ENCODE measurements at places on chromosomes 2 and 18.

DNA sequence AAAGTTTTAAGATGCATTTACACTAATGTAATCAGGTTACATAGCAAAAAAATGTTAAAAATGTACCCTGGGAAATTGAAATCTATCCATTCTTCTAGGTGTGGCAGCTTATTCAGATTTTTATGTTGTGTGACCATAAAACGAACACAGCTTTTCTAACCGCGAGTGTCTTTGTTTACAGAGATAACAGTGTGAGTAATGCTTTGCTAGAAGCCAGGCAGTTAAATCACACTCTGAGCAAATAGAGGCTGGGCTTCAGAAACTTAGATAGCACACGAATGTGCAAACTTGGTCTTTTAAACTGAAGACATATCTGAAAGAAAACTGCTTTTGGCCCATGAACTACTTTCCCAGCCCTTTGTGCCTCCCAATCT, 116.1 kb downstream of the SPTBN1 start:
- no peak for DNase-seq

- DNase-seq = no peak
Measured at GRCh38 chr2:85175369-85176299, 42.4 kb downstream of the TCF7L1 start.

- DNase-seq = no peak
Measured at GRCh38 chr18:22489704-22490103, 72.0 kb upstream of the CTAGE1 start.

DNA sequence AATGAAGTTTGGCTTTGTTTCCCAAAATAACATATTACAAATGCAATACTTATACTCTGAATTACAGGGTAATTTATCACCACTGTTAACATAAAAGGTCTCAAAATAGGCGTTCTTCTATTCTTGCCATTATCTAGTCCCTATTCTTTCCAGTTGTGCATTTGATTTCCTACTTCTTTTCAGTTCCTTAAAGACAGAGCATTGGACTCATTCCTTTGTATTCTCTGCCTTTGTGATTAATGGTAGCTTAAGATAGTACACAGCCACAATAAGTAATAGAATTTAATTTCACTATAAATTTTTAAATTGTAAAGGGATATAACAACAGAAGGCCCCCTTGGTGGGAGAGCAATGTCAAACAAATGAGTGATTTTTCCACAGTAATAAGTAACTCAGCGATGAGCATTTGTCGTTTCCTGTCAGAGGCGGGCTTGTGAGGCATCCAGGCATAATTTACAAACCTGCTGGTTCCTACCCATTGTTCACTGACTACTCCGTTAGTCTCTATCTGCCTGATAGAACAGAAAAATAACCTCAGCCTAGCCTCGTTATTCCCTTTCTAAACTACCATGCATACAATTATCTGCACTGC, 456.6 kb upstream of the REG3G start:
- DNase-seq = no peak

DNA sequence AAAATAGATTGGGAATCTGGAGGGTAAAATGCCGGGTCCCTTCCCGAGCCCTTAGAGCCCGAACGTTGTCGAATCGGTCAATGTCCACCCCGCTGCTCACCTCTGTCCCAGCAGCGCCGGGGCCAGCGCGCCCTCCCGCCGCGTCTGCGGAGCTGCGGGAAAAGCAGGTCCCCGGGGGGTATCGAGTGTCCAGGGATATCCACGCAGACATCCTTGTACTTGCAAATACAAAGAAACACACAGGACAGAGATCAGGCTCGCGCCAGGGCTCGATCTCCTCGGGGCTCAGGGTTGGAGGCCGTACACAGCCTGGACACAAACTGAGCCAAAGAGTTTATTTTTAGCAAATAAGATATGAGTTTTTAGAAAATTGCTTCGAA, 2.3 kb upstream of the GATA6 start:
- DNase-seq = no peak

- DNase-seq = peak; percentile 93
Measured at GRCh38 chr2:237097911-237098702, 12.4 kb downstream of the COPS8 start.

DNA sequence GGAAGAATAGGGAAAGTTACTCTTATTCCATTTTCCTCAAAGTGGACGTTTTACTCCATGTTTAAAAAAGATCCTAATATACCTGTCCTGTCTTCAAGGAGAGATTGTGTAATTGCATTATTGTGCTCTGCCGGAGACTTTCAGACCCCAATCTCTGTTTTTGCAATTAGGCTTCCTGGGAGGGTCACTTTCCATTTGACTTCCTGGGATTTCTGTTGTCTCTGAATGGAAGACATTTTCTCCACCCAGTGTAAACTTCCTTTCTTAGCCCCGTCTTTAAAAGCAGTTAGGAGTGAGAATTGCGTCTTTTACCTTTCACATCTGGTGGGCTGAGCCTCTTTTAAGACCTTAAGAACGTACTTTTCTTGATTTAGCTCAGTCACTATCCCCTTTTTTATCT, 63.0 kb downstream of the ZNF532 start:
- no peak for DNase-seq

DNA sequence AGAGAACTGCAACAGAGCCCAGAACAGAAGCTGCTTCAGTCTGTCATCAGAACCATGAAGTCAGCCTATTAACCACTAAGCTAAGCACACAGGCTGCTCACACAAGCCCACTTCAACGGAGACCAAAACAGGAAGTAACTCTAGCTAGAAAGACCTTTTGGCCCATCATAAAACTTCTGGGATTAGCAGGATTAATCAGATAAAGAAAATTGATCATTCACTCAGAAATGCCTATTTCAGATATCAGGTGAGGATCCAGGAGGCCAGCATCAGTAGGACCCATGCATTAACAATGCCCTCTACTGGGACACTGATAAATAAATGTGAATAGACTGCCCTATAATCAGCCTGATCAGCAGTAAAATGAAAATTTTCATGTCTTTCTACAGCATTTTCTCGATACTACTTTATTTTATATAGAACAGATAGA, 101.4 kb downstream of the WDPCP start:
- no peak for DNase-seq

DNA sequence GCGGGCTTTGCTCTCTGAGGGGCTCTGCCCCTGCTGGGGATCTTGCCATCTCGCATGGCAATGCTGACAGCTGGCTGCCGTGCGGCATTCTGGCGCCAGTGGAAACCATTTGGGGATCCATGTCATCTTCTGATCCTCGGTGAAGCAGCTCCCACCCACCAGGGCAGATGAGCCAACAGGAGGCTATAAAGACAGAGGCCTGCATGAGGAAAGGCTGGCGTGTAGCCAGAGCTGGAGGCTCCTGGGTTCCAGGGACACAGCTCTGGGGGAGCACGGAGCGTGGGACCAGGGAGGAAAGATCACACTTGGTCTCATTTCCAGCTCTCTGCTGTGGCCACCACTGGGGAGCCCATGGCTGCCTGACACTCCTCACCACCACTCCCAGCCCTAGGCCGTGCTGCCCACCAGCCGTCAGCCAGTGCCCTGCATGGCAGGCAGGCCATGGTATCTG, 145.8 kb downstream of the ZFP36L2 start:
- DNase-seq = no peak

GRCh38 chr2:74225698-74226459, 27.5 kb downstream of the MTHFD2 start:
- DNase-seq = no peak

GRCh38 chr2:158738363-158738762, 56.8 kb upstream of the DAPL1 start:
- no peak for DNase-seq

DNA sequence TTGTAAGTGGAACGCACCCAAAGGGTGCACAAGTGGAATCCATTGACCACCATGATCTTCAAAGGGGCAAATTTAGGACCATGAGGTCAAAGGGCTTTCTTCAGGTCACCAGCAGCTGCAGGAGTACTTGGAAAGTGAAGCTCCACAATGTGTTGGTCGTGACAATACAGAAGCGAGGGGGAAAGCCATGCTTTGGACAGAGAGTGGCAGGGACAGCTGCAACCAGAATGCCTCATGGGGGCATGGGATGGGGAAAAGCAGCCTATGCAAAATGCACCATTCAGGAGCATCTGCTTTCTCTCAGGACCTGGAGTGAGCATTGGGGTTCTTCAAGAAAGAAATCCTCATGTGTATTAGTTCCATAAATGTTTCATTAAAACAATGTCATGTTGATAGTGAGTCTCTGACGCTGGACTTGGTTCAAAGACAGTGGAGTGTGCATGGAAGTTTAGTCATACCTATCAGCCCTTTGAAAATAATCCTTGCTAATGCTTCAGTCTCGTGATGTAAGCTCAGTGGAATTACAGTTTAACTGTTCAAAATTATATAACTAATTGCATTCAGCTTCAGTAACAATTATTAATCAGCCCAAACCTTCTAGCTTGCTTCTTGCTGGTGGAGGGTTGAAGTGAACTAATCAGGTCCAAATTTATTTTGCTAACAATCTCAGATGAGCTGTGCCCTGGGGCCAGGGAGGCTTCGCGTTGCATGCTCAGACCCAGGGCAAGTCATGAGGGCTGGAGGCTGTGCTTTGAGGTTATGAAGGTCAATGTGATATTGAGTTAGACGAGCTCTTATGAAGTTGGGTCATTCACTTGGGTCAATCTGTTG, 41.6 kb downstream of the ACKR3 start:
- no peak for DNase-seq

GRCh38 chr2:158045362-158045761, 56.3 kb upstream of the UPP2 start:
- no peak for DNase-seq

DNA sequence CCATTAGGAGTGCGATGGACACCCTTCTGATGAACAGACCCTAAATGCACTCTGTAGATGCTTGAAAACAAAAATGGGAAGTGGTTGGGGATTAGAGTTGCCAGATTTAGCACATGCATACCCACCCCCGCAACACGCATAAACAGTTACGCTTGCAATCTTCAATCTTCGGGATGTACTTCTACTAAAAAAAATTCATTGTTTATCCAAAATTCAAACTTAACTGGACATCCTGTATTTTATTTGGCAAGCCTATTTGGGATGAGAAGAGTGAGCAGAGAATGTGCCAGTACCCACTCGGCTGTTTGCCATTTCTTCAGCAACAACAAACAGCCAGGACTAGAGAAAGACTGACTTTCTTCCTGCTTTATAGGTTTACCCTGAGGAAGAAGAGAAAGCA, 18.4 kb downstream of the KIAA2012 start:
- DNase-seq = no peak

GRCh38 chr18:25780105-25780504, 310.3 kb downstream of the SS18 start:
- DNase-seq = no peak

- DNase-seq = peak; percentile 69
Measured at GRCh38 chr2:54945391-54946219, 104.6 kb downstream of the RTN4 start.

DNA sequence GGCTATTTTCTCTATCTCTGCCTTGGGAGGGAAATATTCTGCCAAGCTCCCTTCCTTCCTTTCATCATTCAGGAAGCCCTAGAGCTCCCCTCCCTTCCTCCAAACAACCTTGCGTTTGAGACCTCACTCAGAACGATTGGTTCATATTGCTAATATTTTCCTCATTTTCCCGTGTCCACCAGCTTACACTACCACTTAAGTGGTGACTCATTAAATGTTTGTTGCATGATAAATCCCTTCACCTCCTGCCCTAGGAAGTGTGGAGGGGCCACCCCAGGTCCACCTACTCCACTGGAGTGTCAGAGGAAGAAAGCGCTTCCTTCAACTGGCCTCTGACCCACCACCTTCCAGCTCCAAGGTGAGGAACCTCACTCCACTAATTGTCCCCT, 2.3 kb upstream of the LPIN2 start:
- peak; percentile 73 for DNase-seq

- DNase-seq = no peak
Measured at GRCh38 chr2:58428096-58429013, 187.2 kb upstream of the FANCL start.

GRCh38 chr2:152861349-152861942, 143.0 kb downstream of the ARL6IP6 start:
- no peak for DNase-seq

- no peak for DNase-seq
Measured at GRCh38 chr2:74011246-74011645, 26.5 kb downstream of the TET3 start.

GRCh38 chr2:85811180-85812093, 57.6 kb downstream of the ATOH8 start:
- DNase-seq = no peak

DNA sequence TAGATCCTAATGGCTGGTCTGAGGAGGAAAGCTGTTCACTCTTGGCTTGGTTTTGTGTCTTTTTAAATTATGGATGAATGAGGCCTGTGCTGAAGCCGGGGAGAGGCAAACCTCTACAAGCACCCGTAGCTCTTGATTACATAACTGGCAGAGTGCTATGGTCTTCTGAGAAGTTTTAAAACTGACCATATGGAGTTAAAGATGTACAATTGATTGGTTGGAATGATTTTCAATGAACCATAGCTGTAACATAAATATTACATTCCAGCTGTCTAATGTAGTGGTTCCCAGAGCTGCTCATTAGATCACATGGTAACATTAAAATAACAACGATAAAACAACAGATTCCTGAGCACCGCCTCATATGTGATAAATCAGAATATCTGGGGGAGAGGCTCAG, 71.1 kb upstream of the MAP4K3 start:
- no peak for DNase-seq

- DNase-seq = no peak
Measured at GRCh38 chr2:191441496-191442214, 196.5 kb downstream of the MYO1B start.

- DNase-seq = no peak
Measured at GRCh38 chr2:152555048-152555447, 162.2 kb downstream of the PRPF40A start.

DNA sequence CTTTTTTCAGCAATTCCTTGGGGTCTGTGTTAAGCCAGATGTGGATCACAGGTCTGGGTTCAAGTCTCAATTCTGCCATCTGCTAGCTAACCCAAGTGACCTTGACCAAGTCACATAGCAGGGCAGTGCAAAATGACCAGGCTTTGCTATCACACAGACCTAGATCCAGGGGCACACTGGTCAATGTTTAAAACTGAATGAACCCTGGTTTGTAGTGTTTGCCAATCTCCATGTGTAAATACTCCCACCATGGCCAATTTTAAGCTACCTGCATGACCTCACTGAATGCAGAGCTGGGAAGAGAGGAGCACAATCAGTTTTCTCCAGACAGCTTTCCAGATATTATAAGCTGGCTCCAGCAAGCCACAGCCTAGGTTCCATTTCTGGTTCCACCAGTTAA, 142.9 kb downstream of the CHST9 start:
- no peak for DNase-seq

GRCh38 chr18:78994531-78994930, 14.9 kb downstream of the SALL3 start:
- DNase-seq = no peak

Measured in fibroblast of the conjunctiva (primary cell).